ENCODE measurements at places on chromosomes 4 and X. TPM values are rescaled to one million over a fixed set of nuclear protein-coding genes. Genes with fewer than 3 reads are reported as not detected.

MAB21L2 gene
- total RNA-seq, result not detected

MAGEC3 gene
- total RNA-seq, result not detected

GLUD2 gene
- 1.0 TPM for total RNA-seq

HPGDS gene
- total RNA-seq, result 0.21 TPM

HSFX2 gene
- 1.2 TPM for total RNA-seq

RBM46 gene
- total RNA-seq, result 0.73 TPM

C4orf17 gene
- total RNA-seq, result not detected

G3BP2 gene
- 189 TPM for total RNA-seq

CLTRN gene
- total RNA-seq, result 2.7 TPM

ADH5 gene
- 341 TPM for total RNA-seq

GAGE1 gene
- total RNA-seq, result not detected

TMEM150C gene
- total RNA-seq, result 2.4 TPM

ATP2B3 gene
- total RNA-seq, result not detected

C4orf50 gene
- total RNA-seq, result 0.11 TPM

CSAG1 gene
- not detected for total RNA-seq

POU3F4 gene
- total RNA-seq, result 0.37 TPM

Measured in H7 (cell line).